ENCODE measurements at places on chromosomes 5 and 9.
A peak's percentile ranks its signal among the peaks of the same experiment; 100 is the strongest.

DNA sequence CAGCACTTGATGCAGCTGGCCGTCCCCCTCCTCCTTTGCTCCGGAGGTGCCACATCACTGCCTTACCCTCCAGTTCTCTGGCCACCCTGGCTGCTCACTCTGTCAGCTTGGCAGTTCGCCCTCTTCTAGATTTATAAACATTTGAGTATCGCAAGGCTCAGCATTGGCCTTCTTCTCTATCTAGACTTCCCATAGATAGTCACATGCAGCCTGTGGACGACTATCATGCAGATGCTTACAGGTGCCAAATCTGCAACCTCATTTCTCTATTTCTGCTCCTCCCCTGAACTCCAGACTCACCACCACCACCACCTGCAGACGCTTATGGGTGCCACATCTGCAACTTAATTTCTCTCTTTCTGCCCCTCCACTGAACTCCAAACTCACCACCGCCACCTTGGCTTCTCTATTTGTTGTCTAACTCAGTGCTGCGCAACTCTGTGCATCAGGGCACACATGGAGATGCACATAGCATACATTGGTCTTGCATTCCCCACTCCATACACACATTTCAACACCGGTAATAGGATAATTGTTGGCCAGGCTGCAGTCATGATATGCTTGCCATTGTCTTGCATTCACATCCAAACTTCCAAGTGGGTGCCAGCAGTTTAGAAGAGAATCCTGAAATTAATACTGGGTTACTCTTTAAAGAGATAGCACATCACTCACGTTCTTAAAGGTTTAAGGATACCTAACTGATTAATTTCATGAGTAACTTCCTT lies 1.9 kb upstream of the DAP start:
- no peak for DNase-seq

- DNase-seq, result peak; percentile 67
These were observed 54.9 kb downstream of the SLC44A1 start for GRCh38 chr9:105299190-105299854.

DNA sequence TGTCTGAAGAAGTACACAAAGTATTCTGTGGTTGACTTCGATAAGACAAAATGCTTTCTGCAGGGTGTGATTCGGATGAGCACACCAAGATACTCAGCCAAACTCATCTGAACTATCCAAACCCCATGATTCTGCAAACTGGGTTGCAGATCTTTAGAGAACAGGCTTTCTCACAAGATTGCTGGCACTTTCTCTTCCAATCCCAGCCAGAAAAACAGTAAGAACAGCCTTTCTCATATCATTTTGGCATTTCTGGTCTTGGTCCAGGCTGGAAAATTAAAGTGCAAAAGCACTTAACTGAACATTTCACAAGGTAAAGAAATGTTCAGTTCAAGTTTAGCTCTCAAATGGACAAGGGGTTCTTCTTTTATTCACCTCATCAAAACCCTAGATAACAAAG lies 269.1 kb downstream of the NR2F1-AS1 start:
- DNase-seq, result no peak

- no peak for DNase-seq
These were observed 24.5 kb downstream of the RGS3 start for GRCh38 chr9:113488071-113488470.

DNA sequence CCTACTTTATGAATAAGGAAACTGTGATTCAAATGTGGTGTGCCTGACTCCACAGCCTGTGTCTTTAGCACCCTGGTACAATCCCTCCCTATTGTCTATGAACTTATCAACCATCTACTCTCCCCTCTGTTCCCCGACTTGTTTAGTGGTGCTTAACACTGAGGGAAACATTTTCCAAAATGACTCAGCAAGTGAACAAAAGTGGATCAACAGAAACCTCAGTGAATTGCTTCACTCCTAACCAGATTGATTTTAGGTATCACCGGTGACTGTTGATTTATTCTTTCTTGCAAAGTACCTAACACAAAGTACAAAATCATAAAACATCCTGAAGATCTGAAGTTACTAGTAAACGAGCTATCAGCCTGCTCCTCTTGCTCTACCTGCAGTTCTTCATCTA lies 42.1 kb upstream of the RAPGEF6 start:
- no peak for DNase-seq

Measured in Ammon's horn (tissue), 1 donor.